ENCODE measurements at places on chromosomes 12 and 14.
A peak's percentile ranks its signal among the peaks of the same experiment; 100 is the strongest.

- peak; percentile 13 for DNase-seq
These were observed at the start of gene ANKS1B for GRCh38 chr12:99984271-99985128. ANKS1B (minus strand) TSS chr12:99984936; CDS start chr12:99984237, 699 bp downstream.

- DNase-seq = no peak
These were observed 559 bp downstream of the SYNJ2BP start for GRCh38 chr14:70416338-70416724.

DNA sequence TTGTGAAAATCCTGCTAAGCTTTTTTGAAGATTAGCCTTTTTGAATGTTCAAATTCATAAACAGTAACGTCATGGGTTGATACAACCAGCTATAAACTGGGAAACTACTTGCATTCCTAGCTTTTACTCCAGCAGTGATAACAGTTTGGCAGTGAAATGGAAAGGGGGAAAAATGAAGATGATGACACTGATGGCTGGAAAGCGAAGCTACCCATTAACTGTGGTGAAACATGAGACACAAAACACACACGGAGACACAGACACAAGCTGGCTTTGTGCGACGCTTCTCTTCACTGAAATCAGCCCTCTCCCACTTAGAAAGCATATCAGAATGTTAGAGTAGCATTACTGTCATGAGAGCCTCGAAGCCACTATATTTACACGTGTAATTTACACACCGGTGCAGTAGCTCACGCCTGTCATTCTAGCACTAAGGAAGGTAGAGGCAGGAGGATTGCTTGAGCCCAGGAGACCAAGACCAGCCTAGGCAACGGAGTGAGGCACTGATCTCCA is 15.7 kb downstream of the VPS37B start:
- DNase-seq = no peak

DNA sequence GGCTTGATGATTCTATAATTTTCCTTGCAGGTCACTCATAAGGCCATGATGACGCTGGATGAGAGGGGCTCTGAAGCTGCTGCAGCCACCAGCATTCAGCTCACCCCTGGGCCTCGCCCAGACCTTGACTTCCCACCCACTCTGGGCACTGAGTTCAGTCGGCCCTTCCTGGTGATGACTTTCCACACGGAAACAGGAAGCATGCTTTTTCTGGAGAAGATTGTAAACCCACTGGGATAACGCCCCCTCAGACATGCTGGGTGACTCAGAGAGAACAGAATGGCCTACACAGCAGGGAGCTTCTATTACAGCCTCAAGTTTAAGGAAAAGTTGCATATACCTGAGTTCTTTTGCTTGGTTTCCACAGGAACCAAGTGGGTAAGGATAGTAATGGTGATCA is 34.3 kb downstream of the SERPINA3 start:
- no peak for DNase-seq

DNA sequence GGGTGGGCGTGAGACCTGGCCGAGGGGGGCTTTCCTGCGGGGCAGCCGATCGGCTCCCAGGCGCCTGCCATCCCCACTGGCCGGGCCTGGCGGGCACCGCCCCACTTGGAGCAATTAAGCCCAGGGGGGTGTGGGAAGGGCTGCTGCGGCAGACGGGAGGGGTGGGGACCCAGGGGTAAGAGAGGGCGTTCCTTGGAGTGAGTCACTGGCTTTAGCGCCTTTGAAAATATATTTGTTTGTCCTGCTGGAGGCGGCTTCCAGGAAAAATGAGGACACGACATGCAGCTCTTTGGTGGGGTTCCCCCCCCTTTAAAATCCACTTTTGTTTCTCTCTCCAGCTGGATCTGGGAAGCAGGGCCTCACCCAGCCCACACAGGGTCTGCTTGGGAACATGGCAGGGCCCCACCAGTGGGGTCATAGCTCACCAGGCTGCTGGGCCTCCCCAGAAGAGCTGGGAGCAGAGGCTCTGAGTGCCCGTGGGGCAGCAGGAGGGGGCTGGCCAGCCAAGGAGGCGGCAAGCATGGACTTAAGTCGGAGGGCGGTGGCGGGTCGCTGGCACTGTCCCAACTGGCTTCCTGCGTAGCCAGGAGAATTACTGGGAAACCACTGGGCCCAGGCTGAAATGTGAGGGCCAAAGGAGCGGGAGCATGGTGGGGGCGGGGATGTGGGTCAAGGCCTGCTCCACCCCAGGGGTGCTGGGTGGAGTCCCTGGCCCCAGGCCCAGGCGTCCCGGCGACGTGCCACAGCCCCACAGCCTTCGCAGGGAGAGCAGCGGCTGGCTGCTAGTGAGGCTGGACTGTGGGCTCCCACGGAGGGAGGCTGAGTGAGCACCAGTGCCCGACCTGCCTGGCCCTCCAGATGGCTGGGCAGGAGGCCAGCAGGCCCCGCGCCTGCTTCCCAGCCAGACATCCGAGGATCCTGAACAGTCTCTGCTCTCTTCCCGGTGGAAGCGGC is 128.0 kb downstream of the RFLNA start:
- DNase-seq = peak; percentile 85

- DNase-seq = no peak
These were observed 771.6 kb downstream of the LRFN5 start for GRCh38 chr14:42378274-42378673.

DNA sequence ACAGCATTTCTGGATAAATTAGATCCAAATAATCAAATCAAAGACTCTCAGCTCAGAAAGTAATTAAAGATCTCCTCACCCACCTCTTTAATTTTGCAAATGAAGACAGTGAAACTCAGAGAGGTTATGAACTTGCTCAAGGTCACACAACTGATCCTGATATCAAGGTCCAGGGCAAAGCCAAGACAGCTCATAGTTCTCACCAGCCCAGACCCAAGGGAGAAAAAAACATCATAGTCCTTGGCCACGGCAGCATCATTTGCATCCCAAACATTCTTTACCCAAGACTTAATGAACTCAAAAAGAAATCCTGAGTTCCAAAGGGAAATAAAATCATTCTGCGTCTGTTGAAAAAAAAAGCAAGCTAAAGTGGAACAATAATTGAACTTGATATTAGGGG is 112.1 kb downstream of the DAD1 start:
- DNase-seq = no peak

- peak; percentile 25 for DNase-seq
These were observed 229.4 kb downstream of the CNTN1 start for GRCh38 chr12:40921563-40922163.

- no peak for DNase-seq
These were observed 310.8 kb downstream of the FUT8 start for GRCh38 chr14:65723348-65723747.

GRCh38 chr12:57372233-57372632 is 58.6 kb downstream of the R3HDM2 start:
- DNase-seq = peak; percentile 12

GRCh38 chr12:60415351-60415750 is 819.5 kb downstream of the SLC16A7 start:
- no peak for DNase-seq

- no peak for DNase-seq
These were observed 95.5 kb downstream of the TMX1 start for GRCh38 chr14:51335531-51335930.

GRCh38 chr12:58347691-58348090 is 406.3 kb downstream of the ATP23 start:
- DNase-seq = no peak

GRCh38 chr12:6867413-6868210 is at the start of gene TPI1:
TPI1 (plus strand) TSS chr12:6867531; CDS start chr12:6867567, 36 bp downstream.
- peak; percentile 84 for DNase-seq

GRCh38 chr14:30995689-30996088 is 29.8 kb upstream of the AP4S1 start:
- no peak for DNase-seq
